ENCODE measurements at places on chromosomes 1 and 21.

GRCh38 chr1:85325920-85326319 lies 49.5 kb upstream of the BCL10 start:
- no peak for DNase-seq

DNA sequence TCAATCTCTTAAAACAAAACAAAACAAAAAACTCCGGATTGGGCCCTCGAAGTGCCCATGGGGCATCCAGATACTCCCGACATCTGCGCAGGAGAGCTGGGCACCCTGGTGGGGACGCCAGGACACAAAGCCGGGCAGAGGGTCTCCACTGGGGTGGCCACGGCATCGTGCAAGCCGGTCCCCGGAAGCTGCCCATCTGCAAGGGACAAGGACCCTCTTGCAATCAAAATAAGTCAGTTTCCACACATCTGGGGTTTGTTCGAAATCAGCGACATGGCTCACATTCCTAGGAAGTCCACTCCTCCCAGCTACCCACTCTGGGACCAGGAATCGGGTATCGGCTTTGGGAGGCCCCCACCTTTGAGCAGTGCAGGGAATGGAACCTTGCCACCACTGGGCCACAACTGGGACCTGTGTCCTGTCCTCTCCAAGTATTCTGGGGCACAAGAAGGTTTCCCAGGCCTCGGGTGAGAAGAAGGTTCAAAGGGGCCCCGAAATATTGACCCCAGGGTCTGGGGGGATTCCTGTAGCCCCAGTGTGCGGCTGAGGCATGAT lies 4.6 kb upstream of the PRDM16 start:
- DNase-seq, result no peak

- no peak for DNase-seq
These were observed 215.0 kb downstream of the DAB1 start for GRCh38 chr1:57208741-57209302.

GRCh38 chr1:248782416-248783141 lies 27.0 kb upstream of the LYPD8 start:
- DNase-seq, result no peak

DNA sequence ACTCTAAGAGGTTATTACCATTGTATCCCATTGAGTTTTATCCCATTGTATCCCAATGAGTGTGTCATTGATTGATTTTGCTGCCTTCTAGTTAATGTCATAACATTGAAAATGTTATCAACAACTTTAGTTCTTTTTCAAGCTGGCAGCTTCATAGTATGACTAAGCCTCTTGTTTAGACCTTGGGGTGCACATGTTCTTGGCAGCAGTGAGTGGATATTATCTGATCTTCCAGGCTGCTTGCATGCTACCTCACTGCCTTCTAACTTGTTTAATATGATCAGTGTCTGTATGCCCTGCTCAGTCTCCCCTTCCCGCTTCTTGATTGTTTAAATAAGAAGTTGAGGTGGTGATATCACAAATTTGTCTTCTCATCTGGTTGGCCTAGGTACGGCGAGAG lies 24.6 kb downstream of the NTPCR start:
- no peak for DNase-seq

DNA sequence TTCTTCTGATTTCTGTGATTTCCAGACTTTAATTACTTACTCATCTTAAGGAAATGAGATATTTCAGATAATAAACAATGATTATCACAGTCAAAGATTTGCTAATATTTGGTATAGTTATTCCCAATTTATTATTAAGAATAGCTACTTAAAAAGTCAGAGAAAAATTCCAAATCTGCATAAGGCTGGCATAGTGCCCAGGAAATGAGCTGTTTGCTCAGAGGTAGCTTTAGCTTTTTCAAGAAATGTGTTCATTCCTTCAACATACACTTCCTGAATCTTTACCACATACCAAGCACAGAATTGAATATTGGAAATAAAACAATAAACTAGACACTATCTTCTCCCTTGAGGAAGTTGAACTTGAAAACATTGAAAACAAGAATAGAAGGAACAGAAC lies 44.3 kb upstream of the KCNK1 start:
- no peak for DNase-seq

- DNase-seq, result no peak
These were observed 13.9 kb downstream of the ARHGEF19 start for GRCh38 chr1:16198444-16199156.

DNA sequence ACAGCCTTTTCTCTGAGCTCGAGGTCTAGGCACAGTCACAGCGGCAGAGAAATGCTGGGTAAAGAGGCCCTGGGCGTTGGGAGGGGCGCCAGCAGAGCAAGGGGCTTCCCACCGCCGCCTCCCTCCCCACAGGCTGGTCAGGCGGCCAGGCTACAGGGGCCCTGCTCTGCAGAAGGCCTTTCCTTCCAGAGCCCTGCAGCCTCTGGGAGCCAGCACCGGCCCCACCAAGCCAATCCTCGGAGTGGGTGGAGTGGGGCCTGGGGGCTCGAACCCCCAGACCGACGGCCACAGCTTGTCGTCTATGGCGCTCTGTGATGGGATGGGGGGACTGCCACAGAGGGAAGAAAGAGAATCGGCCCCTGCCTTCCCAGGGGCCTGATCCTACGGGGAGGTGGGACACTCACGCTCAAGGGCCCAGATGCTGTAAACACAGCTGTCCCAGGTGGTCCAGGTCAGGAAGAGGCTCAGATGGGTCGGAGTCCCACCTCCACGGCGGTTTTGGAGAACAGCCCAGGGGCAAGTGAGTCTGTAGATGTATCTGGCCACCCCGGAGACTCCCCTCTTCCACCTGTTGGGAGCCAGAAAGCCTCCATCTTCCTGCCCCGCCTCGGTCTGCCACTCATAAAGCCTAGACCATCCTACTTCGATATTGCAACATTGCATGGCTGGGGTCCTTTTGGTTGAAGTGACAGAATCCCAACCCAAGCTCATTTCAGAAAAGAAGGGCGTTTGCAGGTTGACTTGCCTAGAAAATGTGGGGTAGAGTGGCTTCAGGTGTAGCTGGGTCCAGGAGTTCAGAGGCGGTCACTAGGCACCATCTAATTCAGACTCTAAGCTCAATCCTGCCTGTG lies 95.6 kb downstream of the SIK1 start:
- no peak for DNase-seq

DNA sequence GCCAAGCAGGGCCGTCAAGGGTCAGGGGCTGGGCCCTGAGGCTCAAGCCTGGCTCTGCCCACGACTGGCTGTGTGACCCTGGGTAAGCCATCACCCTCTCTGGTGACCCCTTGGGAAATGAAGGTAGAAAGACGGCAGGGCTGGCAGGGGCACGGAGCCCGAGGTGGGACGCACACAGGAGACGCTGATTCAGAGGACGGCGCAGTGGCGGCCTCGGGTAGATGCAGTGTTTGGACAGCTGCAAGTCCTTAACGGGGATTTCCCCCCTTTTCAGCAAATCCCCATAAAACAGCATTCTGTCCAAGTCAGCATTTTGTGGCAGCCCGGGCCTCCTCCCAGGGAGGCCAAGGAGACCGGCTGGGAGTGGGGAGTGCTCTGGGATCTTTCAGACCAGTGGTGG lies 16.7 kb downstream of the COL8A2 start:
- no peak for DNase-seq

- no peak for DNase-seq
These were observed 22.8 kb downstream of the SLAMF7 start for GRCh38 chr1:160761886-160762285.

Measured in transverse colon (tissue), 4 donors.